ENCODE measurements at places on chromosomes 12 and 14.
A peak's percentile ranks its signal among the peaks of the same experiment; 100 is the strongest.

GRCh38 chr12:125092872-125093680 is 27.8 kb downstream of the AACS start:
- no peak for DNase-seq

DNA sequence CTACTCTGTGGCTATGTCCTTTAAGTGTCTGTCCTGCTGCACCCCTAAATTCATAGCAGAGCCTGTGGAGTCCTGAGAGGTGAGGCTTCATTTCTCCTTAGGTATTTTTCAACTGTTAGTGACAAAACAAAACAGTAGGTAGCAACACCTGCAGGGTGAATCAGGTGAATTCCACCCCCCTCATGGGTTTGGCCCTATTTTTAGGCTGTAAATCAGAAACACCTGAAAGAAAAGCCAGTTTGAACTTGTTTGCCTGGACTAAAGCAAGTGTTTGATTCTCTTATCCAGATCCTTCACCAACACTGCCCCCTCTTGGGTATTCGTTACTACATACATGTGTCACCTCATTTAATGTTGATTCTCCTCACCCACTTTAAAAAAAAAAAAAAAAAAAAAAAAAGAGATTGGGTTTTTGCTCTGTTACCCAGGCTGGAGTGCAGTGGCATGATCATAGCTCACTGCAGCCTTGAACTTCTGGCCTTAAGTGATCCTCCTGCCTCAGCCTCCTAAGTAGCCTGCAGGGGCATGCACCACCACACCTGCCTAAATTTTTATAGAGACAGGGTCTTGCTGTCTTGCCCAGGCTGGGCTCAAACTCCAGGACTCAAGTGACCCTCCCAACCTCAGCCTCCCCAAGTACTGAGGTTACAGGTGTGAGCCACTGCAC is 10.3 kb downstream of the TBPL2 start:
- DNase-seq = peak; percentile 75

- no peak for DNase-seq
Measured at GRCh38 chr14:41303506-41303905, 303.2 kb upstream of the LRFN5 start.

- no peak for DNase-seq
Measured at GRCh38 chr14:23561873-23562821, 5.4 kb downstream of the AP1G2 start.

GRCh38 chr14:75153295-75153694 is 23.1 kb downstream of the TMED10 start:
- no peak for DNase-seq

GRCh38 chr12:124608450-124608870 is 41.0 kb upstream of the NCOR2 start:
- no peak for DNase-seq

DNA sequence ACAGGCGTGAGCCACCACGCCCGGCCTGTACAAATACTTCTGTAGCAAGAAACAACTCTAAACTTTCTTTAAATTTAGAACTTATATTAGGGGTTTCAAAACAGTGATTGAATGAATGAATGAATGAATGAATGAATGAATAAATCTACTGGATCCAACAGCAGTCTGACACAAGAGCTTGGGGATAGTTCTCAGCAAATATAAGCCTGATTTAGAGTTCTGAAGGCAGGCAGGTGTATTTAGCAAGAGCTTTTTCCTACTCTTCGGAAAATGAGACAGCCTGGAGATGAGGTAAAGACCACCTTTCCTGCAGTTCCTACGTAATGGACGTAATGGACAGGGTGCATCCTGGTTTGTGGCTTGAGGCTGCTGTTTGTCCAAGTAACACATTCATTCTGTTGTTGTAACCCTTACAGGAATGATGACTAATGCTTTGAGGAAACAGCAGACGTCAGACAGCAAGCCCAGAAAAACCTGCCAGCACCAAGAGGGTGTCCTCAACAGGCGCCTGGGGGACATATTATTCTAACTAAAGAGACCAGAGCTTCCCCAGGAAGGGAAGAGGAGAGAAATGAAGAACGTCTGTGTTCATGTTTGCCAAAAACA is 277.4 kb upstream of the SOX5 start:
- DNase-seq = peak; percentile 96

DNA sequence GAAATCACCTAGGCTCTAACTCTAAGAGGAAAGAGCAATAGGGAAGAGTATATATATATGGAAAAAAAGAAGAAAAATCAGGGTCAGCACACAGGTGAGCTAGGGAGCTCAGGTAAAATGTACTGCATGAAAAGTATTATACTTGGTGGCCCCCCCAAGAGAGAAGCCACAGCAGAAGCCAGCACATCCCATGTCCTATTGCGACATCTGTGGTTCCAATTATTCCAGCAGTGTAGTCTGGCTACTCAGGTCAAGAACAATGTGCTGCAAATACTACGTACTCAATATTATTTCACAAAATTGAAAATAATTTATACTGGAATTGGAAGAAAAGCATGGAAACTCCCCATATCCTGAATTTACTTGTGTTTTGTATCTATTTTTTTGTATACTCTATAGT is 85.5 kb downstream of the CEP83 start:
- DNase-seq = no peak

DNA sequence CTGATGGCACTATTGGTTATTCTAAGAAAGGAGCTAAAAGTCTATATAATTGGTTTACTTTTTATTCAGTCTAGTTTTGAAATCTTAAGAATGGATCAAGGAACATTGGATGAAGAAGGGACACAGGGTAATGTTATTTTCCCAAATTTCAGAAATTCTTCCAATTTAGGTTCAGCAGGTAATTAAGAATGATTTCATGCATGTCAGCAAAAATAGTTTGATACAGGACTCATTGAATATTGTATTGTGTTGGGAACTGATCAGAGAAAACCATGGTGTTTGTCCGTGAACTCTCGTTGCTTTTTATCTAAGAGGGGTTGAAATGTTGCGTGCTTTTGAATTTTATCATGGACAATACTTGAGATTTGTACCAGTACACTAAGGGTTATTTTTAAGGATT is 58.6 kb downstream of the PDE3A start:
- no peak for DNase-seq

DNA sequence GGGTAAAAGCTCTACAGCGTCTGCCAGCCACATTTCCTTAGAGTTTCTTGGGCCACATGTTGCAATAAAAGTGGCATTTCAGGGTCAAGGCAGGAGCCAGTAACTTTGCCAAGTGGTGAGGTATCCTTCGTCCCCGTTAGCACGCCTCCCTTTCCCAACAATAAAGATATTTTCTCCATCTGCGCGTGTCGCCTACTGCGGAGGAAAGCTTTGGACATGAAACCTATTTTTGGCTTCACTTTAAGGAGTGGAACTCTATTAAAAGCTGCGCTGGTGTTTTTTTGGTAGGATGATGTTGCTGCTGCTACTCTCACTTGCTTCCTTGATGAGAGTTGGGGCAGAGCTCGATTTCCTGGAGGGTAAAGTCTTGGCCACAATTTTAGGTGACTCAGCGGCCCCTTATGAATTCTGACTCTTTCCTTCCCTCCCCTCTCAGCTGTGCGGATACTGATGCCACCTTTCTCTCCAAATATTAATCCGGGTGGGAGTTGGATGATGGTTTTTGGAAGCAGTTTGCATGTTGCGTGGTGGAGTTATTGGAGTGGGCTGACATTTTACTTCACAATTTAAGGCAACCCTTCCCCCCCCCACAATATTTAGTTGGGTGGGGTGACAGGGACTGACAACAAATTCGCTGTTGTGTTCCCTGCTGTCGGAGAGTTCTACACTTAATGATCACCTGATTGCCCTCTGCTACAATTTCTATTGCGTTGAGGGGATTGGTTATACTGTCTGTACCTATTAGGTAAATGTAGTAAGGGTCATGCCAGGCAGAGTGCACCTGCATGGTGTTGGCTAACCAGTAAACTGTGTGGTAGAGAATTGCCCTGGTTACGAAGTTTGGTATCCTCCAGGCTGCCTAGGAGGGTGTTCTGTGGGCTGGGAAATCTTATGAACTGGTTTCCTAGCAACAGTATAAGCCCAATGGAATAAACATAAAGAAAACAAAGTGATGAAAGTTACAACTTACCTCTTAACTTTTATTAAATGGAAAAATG is 1.1 kb downstream of the CCDC91 start:
- DNase-seq = peak; percentile 88

- DNase-seq = no peak
Measured at GRCh38 chr12:1382826-1383225, 211.6 kb downstream of the FBXL14 start.

DNA sequence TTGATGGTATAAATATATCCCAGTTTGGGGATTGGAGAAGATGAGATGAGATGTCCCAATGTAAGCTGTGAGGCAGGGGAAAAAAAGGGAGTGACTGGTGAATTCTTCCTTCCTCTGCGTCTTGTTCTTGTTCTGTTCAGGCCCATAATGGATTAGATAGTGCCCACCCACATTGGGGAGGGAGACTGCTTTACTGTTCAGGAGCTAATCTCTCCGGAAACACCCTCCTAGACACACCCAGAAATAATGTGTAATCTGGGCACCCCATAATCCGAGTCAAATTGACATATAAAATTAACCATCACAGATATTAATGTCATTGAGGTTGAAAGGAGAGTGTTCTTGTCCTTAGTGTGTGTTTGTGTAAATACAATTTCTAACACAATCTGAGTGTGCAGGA is 29.3 kb downstream of the ETV6 start:
- DNase-seq = peak; percentile 71

- no peak for DNase-seq
Measured at GRCh38 chr14:62187265-62187664, 425.0 kb downstream of the SNAPC1 start.

DNA sequence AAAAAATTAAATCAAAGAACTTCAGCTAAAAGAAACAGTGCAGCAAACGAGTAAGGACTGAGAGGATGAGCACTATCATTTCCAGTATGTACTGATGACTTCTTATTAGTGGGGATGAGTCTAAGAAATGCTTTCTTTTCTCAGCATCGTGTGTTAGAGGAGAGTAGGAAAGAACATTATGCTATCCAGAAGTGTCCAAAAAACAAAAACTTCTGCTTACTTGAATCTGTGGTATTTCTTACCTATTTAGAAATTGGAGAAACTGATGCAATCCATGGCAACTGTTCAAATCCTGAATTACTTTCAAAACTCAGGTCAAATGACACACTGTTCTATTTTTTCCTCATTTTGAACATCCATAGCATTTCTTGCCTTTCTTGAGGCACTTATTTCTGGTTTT is 23.7 kb downstream of the ABCD2 start:
- DNase-seq = no peak

- DNase-seq = no peak
Measured at GRCh38 chr12:47891356-47891755, 13.4 kb downstream of the VDR start.

DNA sequence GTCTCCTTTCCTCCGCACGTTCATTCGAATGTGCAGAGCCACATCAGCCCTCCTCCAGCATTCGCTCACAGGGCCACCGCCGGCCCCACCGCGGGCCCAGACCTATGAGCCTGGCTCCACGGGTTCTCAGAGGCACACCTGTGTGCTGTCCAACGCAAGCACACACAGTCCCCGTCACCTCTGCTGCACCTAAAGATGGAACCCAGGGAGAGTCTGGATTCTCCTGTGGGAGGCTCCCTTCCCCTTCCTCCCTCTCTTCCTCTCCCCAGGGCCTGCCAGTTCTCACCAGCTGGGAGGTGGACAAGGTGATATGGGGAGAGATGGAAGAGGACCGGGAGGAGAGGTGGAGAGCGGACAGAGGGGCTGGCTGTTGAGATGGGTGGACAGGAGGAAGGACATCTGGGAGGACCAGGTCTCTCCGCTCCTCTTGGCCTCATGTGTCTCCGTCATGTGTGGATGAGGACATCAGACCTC is 4.9 kb upstream of the AQP6 start:
- DNase-seq = no peak

DNA sequence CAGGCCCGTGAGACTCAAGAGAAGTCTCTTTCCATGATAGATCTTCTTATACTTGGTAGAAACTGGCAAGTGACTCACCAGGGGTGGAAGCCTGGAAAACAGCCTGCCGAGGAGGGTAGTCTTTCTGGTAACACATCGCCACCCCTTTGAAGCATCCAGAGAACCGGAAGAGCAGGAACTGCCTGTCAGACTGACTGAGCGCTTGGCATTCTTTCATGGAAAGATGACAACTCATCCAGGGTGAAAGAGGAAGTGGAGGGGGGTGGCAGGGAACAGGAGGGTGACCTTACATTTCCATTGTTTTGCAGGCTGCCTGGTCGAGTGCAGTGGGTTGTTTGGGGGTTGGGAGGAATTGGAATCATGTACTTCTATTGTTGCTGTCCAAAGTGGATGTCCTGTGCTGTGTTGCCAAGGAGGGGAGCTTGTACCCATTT is 34.5 kb downstream of the PRKCH start:
- DNase-seq = peak; percentile 93

- DNase-seq = no peak
Measured at GRCh38 chr14:32510815-32511214, 181.7 kb downstream of the AKAP6 start.

GRCh38 chr12:51392556-51393237 is 1.5 kb upstream of the GALNT6 start:
- peak; percentile 79 for DNase-seq

GRCh38 chr12:88706286-88706685 is 126.0 kb upstream of the KITLG start:
- DNase-seq = no peak

DNA sequence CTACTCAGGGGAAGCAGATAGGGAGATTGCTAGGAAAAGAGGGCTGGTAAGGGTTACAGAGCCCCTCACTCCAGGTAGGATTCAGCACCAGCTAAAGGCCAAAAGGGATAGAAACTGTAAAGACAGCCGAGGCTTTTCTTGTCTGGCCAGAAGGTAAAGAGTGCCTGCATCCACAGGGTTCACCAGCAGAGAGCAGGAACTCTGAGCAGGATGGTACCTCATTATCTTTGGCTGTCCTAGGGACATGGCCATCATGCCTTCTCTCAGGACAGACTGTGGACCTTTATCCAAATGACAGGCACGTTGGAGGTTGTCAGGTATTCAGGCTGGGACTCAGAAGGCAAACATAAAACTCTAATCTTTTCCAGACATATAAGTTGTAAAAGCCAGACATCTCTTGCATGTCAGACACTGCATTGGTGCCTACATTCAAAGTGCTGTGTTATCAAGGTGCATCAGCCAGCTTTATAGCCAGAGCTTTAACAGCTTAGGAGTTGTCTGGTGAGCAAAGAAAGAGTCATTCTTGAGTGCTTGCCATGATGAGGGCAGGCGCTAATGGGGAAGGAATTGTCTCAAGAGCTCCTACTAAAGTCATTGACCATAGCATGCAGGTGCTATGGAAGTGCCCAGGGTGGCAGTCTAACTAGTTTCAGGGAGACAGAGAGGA is 89.5 kb downstream of the PELI2 start:
- no peak for DNase-seq

GRCh38 chr12:88184196-88184595 is 42.1 kb downstream of the TMTC3 start:
- DNase-seq = no peak

DNA sequence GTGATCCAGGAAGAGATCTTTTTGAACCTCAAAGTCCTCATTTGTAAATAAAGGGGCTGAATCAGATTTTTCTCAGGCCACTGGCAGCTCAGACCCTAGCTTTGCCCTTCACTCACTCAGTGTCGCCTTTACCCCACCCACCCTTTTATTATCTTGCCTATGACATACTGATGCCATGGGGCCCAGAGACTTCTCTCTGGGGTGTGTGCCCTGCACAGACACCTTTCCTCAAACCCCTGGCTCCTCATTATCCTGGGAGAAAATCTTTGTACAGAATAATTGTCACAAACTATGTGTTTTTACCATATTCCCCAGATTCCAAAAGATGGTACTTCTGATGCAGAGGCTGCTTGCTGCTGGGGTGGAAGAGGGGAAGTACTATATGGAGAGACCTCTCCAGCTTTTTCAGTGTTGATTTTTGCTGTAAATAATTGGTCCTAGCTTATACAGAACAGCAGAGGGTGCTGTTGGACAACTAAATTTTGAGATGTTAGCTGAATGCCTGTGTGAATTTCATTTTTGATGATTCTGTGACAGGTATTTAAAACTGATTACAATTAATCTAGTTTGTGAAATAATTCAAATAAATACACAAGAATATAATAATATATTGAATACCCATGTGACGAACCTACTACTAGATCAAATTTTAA is 53.9 kb upstream of the DCD start:
- peak; percentile 80 for DNase-seq

Measured in common myeloid progenitor, CD34-positive (primary cell).